Cardiac fibroblast (primary cell): ENCODE measurements at places on chromosomes 4 and X.

DNA sequence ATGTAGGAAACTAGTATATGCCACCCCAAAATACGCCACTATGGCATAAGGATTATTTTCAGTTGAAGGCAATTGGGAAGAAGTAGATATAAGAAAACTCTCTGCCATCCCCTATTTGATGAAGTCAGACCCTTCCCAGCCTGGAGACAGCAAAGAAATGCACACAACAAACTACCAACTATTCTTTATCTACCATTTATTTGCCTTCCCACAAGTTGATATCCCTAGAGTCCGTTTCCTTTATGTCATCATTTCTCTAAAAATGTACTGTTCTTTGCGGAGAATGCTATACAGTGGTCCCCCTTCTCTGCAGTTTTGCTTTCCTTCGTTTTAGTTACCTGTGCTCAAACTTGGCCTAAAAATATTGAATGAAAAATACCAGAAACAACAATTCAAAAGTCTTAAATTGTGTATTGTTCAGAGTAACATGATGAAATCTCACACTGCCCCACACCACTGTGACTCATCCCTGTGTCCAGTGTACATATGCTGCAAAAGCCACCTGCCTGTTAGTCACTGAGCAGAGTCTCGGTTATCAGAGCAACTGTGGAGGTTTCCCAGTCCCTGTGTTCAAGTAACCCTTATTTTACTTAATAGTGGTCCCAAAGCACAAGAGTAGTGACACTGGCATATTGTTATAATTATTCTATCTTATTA, 152.3 kb downstream of the WDFY3 start:
- peak; percentile 95 for DNase-seq

DNA sequence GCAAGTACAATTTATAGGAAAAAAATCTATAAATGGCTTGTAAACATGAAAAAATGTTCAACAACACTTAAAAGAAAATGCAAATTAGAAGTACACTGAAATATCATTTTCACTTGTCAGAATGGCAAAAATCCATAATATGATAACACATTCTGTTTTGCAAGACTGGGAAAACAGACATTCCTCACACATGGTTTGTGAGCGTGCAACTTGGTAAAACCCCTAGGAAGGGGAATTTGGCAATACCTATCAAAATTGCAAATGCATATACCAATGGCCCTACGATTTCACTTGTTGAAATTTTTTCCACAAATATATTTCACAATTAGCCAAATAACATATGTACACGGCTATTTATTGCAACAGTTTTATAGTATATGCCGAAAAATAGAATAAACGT, 31.4 kb downstream of the TBC1D9 start:
- DNase-seq = peak; percentile 41

DNA sequence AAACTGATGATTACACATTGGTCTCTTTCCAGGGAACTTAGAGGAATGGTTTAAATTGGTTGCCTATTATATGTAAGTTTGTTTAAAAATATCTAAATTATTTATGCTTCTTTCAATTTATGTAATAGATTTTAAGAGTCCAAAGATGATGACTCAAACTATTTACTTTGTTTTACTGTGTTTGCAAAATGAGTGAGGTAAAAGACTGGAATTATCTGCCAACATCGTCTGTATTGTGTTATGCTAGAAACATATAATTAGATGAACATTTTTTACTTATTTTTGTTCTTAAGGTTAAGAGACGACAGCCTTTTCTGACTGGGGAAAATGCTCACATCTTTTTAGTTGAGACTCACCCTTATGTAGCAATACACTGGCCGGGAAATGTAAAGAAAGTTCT, 51.1 kb upstream of the SYTL5 start:
- DNase-seq = no peak

GRCh38 chr4:75194180-75194579, 261.3 kb downstream of the PARM1 start:
- DNase-seq = no peak

DNA sequence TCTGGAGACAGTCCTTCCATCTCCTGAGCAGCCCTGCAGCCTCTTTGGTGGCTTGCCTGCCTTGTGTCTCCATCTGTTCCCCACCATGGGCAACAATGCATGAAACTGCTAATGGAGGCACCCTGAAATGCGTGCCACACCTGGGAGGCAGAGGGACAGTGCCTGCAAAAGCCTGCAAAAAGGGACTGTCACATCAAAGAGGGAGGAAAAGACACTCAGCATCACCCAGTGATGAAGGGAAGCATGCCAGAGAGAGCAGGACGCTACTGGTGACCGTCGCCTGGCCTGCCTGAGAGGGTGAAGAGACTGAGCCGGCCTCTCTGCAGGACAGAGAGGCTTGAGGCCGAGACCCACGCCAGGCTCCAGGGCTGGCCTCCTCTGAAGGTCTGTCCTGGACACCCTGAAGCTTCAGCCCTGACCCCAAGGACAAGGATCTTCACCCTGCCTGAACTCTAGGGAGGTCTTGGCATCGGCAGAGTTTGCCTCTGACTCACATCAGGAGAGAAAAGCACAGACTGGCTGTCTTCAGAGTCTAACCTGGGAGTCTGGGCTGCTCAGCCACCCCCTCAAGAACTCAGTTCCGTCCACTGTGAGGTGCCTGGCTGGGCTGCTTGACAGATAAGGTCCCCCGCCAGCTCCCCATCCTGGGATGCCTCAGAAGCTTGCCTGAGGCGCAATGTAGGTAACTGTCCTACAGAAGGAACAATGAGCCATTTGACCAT, 8.1 kb downstream of the ACSL1 start:
- DNase-seq = no peak

DNA sequence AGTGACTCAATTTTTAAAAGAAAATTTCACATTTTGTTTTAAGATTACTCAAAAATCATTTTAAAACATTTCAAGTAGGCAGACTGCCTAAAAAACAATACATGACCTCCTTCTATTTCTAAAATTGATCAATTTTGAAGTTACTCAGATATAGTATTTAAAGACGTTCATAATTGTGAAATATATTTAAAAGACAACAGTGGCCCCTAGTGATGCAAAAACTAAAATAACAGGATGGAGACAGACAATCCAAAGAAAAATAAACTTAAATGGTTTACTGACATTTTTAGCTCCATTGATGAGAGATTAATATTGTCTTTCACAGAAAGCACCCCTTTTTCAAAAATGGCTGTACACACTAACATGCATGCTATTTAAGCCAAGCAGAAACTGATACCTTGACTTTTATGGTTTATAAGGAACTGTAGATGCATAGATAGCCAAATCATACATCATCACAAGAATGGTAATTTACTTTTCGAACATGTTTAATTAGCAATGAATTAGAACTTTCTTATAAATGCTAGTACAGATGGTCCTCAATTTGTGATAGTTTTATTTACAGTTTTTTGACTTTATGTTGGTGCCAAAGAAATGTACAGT, 69.8 kb upstream of the FAT4 start:
- peak; percentile 51 for DNase-seq

- DNase-seq = no peak
Observed at GRCh38 chr4:115028682-115029410, 84.6 kb downstream of the NDST4 start.

GRCh38 chrX:39765327-39765726, 332.4 kb downstream of the BCOR start:
- DNase-seq = no peak
